NB4 (cell line): ENCODE measurements at places on chromosomes 16 and 17.

DNA sequence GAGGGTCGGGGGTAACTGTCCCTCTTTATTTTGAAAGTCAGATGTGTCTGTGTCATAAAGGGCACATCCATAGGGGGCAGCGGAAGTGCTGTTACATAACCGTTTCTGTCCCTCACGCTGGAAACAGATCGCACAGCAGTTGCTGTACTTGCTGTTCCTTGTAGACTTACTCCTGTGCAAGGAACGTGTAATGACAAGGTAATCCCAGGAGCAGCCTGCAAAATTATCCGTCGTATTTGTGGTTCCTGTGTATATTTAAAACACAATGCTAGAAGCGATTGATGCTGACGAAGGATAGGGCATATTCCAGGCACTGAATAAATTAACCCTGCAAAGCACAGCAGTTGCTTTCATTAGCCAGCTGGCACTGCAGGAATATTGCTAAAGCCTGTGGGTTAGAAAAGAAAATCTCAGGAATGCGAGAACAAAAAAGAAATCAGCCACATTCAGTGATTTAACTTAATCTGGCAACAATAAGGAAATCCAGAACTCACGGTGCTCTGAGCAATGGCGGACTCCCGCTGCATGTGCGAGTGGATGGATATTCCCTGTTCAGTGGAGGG lies 76.2 kb downstream of the SPECC1 start:
- peak; percentile 33 for DNase-seq

DNA sequence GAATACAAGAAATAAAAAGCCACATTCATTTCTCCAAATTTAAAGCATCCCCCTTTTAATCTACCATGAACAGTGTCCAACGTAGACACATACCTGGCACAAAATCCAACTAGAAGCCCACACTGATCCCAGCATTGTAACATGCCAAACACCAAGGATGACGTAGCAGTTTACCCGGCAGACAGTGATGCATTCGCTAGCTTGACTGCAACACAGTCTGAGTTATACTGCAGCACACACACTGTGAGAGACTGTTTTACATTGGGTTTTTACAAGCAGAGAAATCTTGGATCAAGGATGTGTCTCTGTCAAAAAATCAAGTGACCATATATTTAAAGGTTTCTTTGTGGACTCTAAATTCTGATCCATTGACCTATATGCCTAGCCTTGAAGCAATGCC lies 74.5 kb upstream of the C17orf78 start:
- DNase-seq = peak; percentile 30

- DNase-seq = no peak
Observed at GRCh38 chr17:28279411-28279810, 39.6 kb upstream of the TMEM97 start.

DNA sequence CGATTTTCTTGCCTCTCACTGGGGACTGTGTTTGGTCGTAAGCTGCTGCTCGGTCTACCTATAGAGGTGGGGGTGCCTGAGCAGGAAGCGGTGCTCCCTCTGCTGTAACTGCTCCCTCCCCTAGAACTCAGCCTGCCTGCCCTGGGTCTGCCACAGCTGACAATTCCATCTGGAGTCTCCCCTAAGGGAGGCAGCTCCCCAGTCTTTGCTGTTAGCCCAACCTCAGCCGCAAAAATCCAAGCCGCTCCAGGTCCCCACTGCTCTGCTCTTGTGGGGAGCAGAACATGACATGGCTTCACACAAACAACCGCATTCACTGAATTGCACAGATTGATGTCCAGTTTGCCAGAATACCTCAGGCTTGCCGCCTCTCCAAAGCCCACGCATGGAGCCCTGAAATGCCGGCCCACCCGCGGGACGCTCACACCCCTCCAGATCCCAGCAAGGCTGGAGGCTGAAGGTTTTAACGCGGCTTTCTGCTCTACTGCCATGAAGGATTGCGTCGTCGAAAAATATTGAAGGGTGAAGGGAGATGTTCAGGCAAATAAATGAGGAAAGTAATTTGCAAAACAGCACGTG lies 221.5 kb upstream of the FOXF1 start:
- no peak for DNase-seq

DNA sequence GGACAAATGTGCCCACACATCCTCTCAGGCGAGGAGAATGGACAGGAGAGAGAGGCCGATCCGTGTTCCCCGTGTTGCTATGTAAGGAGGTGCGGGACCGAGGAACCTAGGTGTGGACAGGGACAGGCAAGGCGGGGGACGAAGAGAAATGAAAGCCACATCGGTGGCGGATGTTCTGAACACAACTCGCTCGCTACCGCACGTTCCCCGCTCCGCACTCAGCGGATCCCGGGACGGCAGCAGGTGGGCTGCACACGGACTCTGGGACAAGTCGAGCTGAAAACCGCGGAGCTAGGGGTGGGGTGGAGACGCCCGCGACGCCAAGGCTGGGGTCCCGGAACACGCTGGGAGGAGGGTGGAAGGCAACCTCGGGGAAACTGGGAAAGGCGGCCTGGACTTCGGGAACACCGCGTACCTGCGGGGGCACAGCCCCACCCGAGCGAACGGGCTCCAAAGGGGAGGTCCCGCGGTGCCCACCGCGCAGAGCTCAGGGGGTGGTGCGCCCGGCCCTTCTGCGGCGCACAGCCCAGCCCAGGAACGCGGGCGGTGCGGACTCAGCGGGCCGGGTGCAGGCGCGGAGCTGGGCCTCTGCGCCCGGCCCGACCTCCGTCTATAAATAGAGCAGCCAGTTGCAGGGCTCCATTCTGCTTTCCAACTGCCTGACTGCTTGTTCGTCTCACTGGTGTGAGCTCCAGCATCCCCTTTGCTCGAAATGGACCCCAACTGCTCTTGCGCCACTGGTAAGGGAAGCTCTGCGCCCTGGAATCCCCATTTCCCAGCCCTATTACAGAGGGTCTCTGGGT lies at the start of gene MT1E:
MT1E (plus strand) TSS at position 642 of the 803 bp plus-strand sequence; CDS start at position 713, 71 bp downstream.
- DNase-seq = peak; percentile 71

DNA sequence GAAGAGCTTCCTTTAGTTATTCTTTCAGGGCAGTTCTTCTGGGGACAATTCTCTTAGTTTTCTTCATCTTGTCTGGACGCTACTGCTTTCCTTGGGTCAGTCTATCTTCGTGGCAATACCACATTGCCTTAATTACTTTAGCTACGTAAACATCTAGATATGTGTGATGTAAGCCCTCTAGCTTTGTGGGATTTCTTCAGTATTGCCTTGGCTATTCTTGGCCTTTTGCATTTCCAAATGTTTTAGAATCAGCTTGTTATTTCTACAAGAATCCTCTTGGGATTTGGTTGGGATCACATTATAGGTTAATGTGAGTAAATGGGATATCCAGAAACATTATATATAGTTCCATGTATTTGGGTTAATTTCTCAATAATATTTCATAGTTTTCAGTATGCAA lies 9.0 kb upstream of the ST6GALNAC2 start:
- no peak for DNase-seq

DNA sequence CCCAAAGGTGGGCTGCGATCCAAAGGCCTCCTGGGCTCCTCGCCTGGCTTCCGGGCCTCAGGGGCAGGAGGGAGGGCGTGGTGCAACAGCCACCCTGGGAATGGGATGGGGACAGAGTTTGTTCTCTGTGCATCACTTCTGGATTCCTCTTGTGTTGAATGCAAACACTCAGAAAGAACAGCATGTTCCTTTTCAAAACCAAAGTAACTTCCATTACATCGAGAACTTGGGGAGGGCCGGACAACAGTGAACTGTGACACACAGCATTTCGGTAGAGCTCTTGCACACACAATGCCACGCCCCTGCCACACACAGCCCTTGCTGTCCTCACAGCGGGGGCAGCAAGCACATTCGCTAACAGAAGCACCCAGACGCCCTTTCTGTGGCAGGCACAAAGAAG lies 36.1 kb upstream of the FASN start:
- DNase-seq = no peak

DNA sequence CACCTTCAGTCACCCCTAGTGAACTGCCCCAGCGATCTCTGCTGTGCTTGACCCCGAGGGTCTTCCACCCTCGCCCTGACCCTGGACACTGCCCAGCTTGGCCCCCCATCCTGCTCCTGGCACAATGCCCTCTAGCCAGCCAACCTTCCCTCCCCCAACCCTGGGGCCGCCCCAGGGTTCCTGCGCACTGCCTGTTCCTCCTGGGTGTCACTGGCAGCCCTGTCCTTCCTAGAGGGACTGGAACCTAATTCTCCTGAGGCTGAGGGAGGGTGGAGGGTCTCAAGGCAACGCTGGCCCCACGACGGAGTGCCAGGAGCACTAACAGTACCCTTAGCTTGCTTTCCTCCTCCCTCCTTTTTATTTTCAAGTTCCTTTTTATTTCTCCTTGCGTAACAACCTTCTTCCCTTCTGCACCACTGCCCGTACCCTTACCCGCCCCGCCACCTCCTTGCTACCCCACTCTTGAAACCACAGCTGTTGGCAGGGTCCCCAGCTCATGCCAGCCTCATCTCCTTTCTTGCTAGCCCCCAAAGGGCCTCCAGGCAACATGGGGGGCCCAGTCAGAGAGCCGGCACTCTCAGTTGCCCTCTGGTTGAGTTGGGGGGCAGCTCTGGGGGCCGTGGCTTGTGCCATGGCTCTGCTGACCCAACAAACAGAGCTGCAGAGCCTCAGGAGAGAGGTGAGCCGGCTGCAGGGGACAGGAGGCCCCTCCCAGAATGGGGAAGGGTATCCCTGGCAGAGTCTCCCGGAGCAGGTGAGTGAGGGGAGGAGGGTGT lies at the start of gene TNFSF13:
TNFSF13 (plus strand) TSS at position 207 of the 776 bp plus-strand sequence; CDS start at position 497, 290 bp downstream.
- DNase-seq = peak; percentile 79

DNA sequence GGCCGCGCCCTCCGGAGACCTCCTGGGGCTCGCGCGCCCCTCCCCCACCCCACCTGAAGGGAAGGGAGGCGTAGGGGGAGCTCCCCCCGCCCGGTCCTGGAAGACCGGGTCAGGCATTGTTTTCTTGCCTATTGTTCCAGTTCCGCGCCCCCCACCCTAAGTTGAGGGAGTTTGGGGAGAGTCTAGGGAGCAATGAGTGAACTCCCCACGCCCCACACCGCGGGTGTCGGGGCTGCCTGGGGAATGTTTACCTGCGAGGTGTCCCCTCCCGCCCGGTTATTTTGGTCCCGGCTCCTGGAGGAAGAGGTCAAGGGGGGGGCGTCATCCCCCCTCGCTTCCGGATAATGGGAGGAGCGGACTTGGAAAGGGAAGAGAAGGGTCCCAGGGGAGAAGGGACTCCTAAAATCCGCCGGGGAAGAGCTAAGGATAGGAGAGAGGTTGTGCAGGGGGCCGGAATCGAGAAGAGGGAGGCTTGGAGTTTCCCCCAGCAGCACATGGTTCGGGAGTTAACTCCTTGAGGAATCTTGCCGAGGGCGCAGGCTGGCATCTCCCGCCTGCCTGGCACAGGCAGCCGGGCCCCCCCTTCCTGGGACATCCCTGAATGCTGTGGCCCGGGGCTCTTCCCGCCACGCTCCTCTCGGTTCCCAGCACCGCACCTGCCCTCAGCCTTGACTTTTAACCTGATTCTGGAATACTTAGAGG lies 881 bp downstream of the MLLT6 start:
- DNase-seq = peak; percentile 47

DNA sequence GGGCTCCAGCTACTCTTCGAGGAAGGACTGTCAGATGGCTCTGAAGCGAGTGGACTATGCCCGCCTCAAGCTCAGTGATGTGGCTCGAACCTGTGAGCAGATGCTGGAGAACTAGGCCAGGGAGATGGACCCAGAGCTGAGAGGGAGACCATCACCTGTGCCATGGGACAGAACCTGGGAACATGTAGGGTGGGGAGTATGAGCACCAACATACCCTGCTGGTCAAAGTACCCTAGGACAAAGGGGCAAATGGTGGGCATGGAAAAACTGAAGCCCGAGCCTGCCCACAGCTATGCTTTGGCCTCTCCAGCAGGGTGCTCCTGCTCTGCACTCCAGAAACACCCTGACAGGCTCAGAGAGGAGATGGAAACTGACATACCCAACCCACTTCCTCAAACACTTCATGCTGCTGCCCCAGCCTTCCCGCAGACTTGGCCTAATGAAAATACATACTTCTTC lies 1.9 kb downstream of the MED11 start:
- peak; percentile 87 for DNase-seq

- no peak for DNase-seq
Observed at GRCh38 chr17:10420811-10421210, 939 bp downstream of the MYH8 start.

DNA sequence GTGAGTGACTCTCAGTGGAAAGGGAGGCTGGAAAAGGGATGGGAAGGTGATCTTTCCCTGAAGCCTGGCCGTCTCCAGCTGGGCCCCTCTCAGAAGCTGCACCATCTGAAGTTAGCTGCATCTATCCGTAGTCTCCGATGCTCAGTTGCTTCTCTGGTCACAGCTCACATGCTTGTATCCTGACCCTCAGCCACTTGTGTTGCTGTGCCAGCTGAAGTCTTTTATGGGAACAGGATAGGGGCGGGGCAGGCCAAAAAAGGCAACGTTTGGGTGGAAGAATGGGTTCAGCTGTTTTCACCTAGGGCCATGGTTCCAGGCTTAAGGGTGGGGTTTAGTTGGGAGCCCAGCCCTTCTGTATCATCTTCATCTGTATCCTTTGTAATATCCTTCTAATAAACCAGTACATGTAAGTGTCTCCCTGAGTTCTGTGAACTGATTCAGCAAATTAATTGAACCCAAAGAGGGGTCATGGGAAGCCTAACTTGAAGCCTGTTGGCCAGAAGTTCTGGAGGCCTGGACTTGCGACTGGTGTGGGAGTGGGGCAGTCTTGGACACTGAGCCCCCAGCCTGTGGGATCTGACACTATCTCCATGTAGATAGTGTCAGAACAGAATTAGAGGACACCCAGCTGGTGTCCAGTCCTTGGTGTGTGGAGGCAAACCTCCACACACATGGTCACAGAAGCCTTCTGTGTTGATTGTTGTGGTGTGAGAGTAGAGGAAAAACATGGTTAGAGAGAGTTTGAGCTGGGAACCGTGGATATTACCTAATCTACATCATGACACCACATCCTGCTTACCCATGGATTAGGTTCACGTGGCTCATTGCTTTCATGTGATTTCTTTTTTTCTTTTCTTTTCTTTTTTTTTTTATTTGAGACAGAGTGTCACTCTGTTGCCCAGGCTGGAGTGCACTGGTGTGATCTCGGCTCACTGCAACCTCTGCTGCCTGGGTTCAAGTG lies 49.3 kb upstream of the FBXO47 start:
- DNase-seq = peak; percentile 69

- DNase-seq = peak; percentile 70
Observed at GRCh38 chr17:63984651-63985386, 12.1 kb upstream of the SCN4A start.

DNA sequence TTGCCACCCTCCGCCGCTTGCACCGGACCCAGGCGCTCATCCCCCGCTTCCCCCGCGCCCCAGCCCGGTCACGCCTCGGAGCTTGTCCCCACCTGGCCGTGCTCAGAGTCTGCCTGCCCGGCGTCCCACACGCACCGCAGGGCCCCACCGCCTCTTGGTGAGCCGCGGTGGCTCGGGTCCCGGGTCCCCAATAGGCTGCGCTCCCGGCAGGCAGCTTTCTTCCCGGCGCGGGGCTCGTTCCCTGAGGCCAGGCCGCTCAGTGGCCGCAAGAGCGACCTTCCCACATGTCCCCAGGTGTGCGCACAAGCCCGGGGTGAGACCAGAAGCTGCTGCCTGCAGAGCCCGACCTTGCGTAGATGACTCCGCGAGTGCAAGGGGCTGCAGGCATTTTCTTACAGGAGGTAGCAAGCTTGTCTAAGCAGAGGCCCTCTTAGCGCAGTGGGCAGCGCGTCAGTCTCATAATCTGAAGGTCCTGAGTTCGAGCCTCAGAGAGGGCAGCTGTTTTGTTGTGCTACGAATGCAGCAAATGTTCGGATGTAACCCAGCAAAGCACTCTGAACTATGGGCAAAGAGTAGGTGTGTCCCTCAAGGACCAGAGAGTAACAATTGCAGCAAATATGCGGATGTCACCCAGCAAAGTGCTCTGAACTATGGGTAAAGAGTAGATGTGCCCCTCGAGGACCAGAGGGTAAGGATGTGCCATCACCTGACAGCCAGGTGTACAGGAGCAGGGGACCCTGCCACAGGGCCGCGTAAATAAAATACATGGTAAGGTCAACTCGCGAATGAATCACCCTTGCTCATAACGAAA lies 15.6 kb downstream of the TLE7 start:
- DNase-seq = peak; percentile 25
